IMR-90 (cell line): ENCODE measurements at places on chromosomes 3 and 15. TPM values are rescaled to one million over a fixed set of nuclear protein-coding genes. Genes with fewer than 3 reads are reported as not detected.

Gene ZPLD1
- polyA plus RNA-seq, result 0.03 TPM in 1 of 2 replicates, not detected in the other

Gene SATB1
- polyA plus RNA-seq, result 7.3 and 10.7 TPM in 2 replicates

DNA sequence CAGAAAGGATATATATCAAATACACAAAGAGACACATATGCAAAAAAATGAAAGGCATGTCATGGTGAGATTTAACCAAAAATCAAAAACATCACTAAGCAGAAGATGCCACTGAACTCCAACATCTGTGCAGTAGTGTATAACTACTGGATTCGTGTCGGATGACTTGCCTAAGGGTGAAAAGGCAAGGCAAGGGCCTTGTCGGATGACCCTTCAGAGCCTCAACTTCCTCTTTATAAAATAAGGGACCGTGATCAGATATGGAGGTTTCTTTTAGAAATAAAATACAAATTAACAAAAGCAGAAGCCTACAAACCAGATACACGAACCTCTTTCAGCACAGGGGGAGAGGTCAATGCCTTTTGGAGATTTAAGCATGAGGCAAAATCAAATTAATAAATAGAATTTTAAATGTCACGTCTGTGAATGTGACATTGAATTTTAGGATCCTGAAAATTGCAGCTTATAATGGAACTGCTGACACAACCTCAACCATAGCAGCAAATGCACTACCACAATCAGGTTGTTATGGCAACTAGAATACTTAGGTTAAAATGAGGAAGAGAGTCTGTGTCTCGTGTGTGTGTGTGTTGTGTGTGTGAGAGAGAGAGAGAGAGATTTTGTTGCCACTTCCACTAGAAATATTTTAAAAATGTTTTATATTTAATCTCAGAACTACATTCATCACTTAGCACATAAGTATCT, 8.3 kb upstream of the CHRM5 start:
- H3K27ac ChIP-seq, result no peak overlapping the region
- no peak overlapping the region for H3K4me3 ChIP-seq
- H3K4me1 ChIP-seq, result no peaks in the 10 kb centered on the region
- no peaks in the 10 kb centered on the region for H3K27me3 ChIP-seq
- H3K36me3 ChIP-seq, result no peaks in the 10 kb centered on the region

Gene BTBD1
- polyA plus RNA-seq, result 32.8 and 39.3 TPM in 2 replicates

- H3K4me1 ChIP-seq, result no peaks in the 10 kb centered on the region
- no peak overlapping the region for H3K27ac ChIP-seq
- no peak for DNase-seq
- no peak overlapping the region for H3K4me3 ChIP-seq
- no peaks in the 10 kb centered on the region for H3K36me3 ChIP-seq
- peaks cover 35% of the 10 kb centered on the region for H3K27me3 ChIP-seq
Measured at GRCh38 chr3:183224180-183224970, 28.7 kb upstream of the B3GNT5 start.

- H3K36me3 ChIP-seq, result no peaks in the 10 kb centered on the region
- DNase-seq, result no peak
- H3K27me3 ChIP-seq, result no peaks in the 10 kb centered on the region
- H3K27ac ChIP-seq, result no peak overlapping the region
- H3K4me1 ChIP-seq, result peaks cover 28% of the 10 kb centered on the region
Measured at GRCh38 chr15:68420186-68420684, 11.7 kb downstream of the ITGA11 start.

Gene CKMT1A
- not detected in 2 replicates for polyA plus RNA-seq

Gene DPPA2
- not detected in 2 replicates for polyA plus RNA-seq

Gene RAB11A
- 299 and 341 TPM in 2 replicates for polyA plus RNA-seq

GRCh38 chr3:167450675-167451074, 23.2 kb downstream of the SERPINI2 start:
- no peak for DNase-seq
- H3K4me3 ChIP-seq, result no peak overlapping the region

Gene TRH
- not detected in 2 replicates for polyA plus RNA-seq

Gene PLA2G4D
- polyA plus RNA-seq, result not detected in 2 replicates

DNA sequence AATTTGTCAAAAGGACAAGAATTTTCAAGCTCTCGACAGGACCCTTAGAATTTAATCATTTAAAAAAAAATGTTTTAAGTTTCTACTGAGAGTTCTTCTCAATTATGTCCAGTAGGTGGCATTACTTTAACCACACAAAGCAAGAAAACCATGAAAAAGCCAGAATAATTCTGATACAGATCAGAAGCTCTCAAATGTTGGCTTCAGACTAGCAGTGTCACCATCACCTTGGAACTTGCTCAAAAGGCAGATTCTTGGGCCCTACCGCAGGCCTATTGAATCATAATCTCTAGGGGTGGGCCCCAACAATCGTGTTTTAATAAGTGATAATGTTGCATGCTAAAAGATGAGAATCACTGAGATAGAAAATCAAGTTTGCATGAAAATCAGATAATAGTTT, 99.5 kb upstream of the KCNMB2 start:
- H3K36me3 ChIP-seq, result no peaks in the 10 kb centered on the region
- no peak overlapping the region for H3K27ac ChIP-seq
- H3K27me3 ChIP-seq, result peaks cover 4% of the 10 kb centered on the region

DNA sequence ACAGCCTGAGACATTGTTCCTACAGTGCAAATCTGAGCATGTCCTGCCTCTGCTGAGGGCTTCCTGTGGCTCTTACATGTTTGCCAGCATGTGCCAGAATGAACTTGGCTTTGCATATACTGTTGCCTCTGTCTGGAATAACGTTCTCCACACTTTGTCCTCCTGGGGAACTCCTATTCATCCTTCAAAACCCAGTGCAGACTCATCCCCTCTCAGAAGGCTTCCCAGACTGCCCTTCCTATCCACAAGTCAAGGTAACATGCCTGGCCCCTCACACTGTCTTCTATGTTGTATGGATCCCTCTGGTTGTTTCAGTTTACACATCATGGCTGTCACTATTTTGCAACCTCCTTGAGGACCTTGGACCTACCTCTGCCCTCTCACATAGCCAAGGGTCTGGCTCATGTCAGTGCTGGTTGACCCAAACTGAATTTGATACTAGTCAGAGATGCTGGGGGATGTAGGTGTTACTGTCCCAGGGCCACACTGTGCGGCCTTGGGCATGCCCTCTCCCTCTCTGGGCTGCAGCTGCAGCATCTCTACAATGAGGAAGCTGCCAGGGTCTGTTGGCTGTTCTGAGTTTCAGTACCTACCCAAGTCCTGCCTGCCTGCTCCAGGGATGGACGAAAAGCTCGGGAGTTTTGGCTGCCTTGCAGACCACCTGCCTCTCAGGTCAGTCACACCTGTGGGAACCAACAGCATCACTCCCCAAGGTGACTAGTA, 29.0 kb upstream of the TSPAN3 start:
- no peaks in the 10 kb centered on the region for H3K36me3 ChIP-seq
- H3K4me1 ChIP-seq, result peaks cover 2% of the 10 kb centered on the region; the same call in 1 of the 2 replicates
- H3K27me3 ChIP-seq, result peaks cover 1% of the 10 kb centered on the region; the same call in 1 of the 2 replicates

DNA sequence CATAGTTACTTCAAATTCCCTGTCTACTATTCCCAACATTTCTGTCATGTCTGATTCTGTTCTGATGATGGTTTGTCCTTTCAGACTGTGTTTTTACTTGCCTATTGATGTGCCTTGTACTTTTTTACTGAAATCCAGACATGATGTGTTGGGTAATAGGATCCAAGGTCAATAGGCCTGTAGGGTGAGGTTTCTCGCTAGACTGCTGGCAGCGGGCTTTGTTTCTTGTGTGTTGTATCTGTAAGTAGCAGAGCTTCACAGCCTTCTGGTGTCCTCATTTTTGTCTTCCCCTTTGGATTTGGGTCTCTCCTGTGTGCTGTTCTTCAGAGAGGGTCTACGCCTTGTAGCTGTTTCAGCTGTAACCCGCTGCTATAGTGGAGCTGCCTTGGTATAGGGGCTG, 140.3 kb downstream of the GABRG3 start:
- H3K27ac ChIP-seq, result no peak overlapping the region
- DNase-seq, result no peak
- H3K36me3 ChIP-seq, result no peaks in the 10 kb centered on the region
- no peaks in the 10 kb centered on the region for H3K4me1 ChIP-seq
- no peaks in the 10 kb centered on the region for H3K27me3 ChIP-seq

Gene RRP9
- polyA plus RNA-seq, result 30.9 and 32.1 TPM in 2 replicates

Gene TIMP4
- polyA plus RNA-seq, result 0.39 and 0.40 TPM in 2 replicates

GRCh38 chr15:99967841-99968371, 234.7 kb upstream of the LYSMD4 start:
- no peaks in the 10 kb centered on the region for H3K36me3 ChIP-seq
- no peak overlapping the region for H3K27ac ChIP-seq
- DNase-seq, result no peak

Gene SPRED1
- 4.8 and 6.6 TPM in 2 replicates for polyA plus RNA-seq

- H3K27me3 ChIP-seq, result no peaks in the 10 kb centered on the region
- no peaks in the 10 kb centered on the region for H3K36me3 ChIP-seq
- no peak overlapping the region for H3K4me3 ChIP-seq
- DNase-seq, result peak; percentile 35
- H3K4me1 ChIP-seq, result peaks cover 25% of the 10 kb centered on the region
- no peak overlapping the region for H3K27ac ChIP-seq
Measured at GRCh38 chr15:68612979-68613740, 34.4 kb downstream of the CORO2B start.

- no peaks in the 10 kb centered on the region for H3K27me3 ChIP-seq
- peaks cover 7% of the 10 kb centered on the region for H3K4me1 ChIP-seq
- peak; percentile 98 for DNase-seq
- no peak overlapping the region for H3K4me3 ChIP-seq
Measured at GRCh38 chr3:107987036-107987939, 103.5 kb downstream of the CD47 start.

DNA sequence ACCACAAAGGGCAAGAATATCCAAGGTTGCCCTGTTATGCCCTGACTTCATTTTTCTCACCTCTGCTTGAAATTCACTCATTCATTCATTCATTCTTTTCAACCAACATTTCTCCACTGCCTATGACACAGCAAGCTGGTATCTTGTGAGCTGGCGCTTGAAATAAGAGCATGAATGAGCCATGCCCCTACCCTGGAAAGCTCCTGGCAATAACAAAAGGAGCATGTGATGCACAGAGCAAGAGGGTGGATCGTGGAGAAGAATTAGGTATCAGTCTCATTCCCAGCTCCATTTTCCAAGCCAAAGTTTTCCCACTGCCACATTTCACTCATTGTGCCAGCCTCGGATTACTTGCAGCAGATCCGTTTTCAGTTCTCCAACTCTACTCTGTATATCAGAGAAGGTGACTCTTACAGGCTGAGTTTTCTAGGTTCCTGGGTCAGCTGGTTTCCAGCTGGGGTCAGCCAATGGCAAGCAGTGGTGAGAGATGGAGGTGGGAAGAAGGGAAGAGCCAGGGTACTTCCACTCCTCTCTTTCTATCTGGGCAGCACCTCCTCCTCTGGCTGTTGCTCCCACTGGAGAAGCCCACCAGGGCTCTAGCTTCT, 144.8 kb downstream of the SUCLG2 start:
- H3K27ac ChIP-seq, result no peak overlapping the region
- H3K4me3 ChIP-seq, result no peak overlapping the region
- peaks cover 10% of the 10 kb centered on the region for H3K36me3 ChIP-seq

GRCh38 chr3:75015280-75015679, 400.8 kb upstream of the CNTN3 start:
- no peaks in the 10 kb centered on the region for H3K27me3 ChIP-seq
- no peaks in the 10 kb centered on the region for H3K4me1 ChIP-seq

Gene TOMM70
- polyA plus RNA-seq, result 19.8 and 24.6 TPM in 2 replicates

- peak overlapping the region; percentile 14 for H3K27ac ChIP-seq
- H3K36me3 ChIP-seq, result no peaks in the 10 kb centered on the region
- H3K27me3 ChIP-seq, result peaks cover 5% of the 10 kb centered on the region
- no peak for DNase-seq
Measured at GRCh38 chr15:65286069-65286703, 497 bp downstream of the PARP16 start.

- H3K27me3 ChIP-seq, result no peaks in the 10 kb centered on the region
- H3K4me3 ChIP-seq, result no peak overlapping the region
- no peak for DNase-seq
- H3K4me1 ChIP-seq, result no peaks in the 10 kb centered on the region
Measured at GRCh38 chr3:140832883-140833282, 108.8 kb upstream of the SLC25A36 start.

DNA sequence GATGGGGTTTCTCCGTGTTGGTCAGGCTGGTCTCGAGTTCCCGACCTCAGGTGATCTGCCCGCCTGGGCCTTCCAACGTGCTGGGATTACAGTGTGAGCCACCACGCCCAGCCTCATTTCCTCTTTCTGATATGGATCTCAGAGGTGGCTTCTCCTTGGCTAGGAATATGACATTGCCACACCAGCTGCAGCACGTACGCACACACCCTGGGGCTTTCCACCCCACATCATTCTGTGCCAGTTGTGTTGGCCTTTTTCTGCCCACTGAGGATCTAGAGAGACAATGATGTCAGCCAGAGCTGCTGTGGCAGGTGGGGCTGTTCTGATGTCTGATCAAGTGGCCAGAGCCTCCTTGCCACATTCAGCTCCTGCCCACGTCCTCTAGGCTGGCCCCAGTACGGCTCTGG, 29.0 kb downstream of the TMEM45A start:
- H3K4me3 ChIP-seq, result no peak overlapping the region
- DNase-seq, result no peak
- H3K36me3 ChIP-seq, result no peaks in the 10 kb centered on the region; the same call in 1 of the 2 replicates
- no peak overlapping the region for H3K27ac ChIP-seq
- 0 out of 2 replicates have a peak, but pooled peaks cover 2% of the 10 kb centered on the region for H3K4me1 ChIP-seq

DNA sequence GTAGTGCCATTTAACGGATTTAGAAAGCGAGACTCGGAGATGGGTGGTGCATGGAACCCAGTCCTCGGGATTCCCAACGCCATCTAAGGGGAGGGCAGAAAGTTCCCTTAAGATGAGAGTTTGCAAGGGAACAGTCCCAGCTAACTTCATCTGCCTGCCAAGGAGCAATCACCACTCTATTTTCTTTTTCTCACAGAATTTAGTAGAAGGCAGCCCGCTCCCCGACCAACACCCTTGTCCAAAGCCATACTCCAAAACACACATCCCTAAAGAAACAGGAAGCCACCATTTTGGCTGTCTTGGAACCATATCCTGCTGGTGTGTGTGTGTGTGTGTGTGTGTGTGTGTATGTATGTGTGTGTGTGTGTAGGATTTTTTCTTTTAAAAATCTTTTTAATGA, 7.1 kb upstream of the FGD5 start:
- peaks cover 38% of the 10 kb centered on the region for H3K27me3 ChIP-seq
- no peak overlapping the region for H3K27ac ChIP-seq
- DNase-seq, result no peak
- no peaks in the 10 kb centered on the region for H3K36me3 ChIP-seq

Gene EFHB
- 0.30 and 1.0 TPM in 2 replicates for polyA plus RNA-seq

Gene EPHA3
- polyA plus RNA-seq, result 0.04 and 0.10 TPM in 2 replicates

Gene LYSMD2
- polyA plus RNA-seq, result 5.6 and 6.0 TPM in 2 replicates

GRCh38 chr3:178072391-178073305, 463.6 kb upstream of the KCNMB2 start:
- peak; percentile 56 for DNase-seq
- no peak overlapping the region for H3K27ac ChIP-seq
- H3K4me3 ChIP-seq, result no peak overlapping the region

Gene CLDN16
- polyA plus RNA-seq, result 0.09 and 0.22 TPM in 2 replicates

GRCh38 chr15:53658255-53658654, 101.2 kb downstream of the WDR72 start:
- H3K27ac ChIP-seq, result no peak overlapping the region
- no peak for DNase-seq

Gene SPSB4
- polyA plus RNA-seq, result not detected in 2 replicates

GRCh38 chr15:91302588-91303439, 202.8 kb downstream of the SV2B start:
- peaks cover 25% of the 10 kb centered on the region for H3K27me3 ChIP-seq
- H3K4me1 ChIP-seq, result no peaks in the 10 kb centered on the region
- H3K4me3 ChIP-seq, result no peak overlapping the region

- peaks cover 11% of the 10 kb centered on the region for H3K27me3 ChIP-seq
- no peak overlapping the region for H3K27ac ChIP-seq
- H3K36me3 ChIP-seq, result no peaks in the 10 kb centered on the region
- no peak overlapping the region for H3K4me3 ChIP-seq
- no peak for DNase-seq
Measured at GRCh38 chr15:70328679-70329115, 231.0 kb upstream of the TLE3 start.
